ENCODE measurements at places on chromosomes 7 and 10.

- no peak for DNase-seq
Observed at GRCh38 chr7:154440651-154441050, 388.5 kb downstream of the DPP6 start.

DNA sequence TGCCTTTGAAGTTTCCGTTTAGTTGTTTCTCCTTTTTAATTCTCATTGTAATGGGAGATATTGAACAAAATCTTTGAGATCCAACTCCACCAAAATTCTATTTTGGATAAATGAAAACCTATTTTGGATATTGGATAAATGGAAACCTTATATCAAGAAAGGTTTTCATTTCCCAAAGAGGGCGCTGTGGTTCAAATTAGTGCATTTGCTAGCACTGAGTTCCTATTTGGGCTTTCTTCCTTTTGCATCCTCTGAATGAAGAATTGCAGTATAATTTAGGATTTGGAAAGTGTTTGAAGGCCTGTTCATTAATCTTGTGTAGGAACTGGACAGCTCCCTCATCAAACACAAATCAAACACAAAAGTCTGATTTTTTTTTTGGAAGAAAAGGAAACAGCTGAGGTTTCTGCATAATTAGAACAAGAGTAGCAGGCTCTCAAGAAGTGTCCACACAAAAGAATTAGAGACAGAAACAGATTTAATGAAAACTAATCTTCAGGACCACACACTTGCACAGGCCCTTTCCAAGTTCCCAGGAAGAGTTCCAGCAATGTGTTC is 80.8 kb upstream of the KLF14 start:
- DNase-seq: no peak

GRCh38 chr10:132445516-132446194 is 48.7 kb downstream of the PWWP2B start:
- DNase-seq: no peak

- DNase-seq: no peak
Observed at GRCh38 chr7:139820089-139820488, 9.0 kb upstream of the TBXAS1 start.

DNA sequence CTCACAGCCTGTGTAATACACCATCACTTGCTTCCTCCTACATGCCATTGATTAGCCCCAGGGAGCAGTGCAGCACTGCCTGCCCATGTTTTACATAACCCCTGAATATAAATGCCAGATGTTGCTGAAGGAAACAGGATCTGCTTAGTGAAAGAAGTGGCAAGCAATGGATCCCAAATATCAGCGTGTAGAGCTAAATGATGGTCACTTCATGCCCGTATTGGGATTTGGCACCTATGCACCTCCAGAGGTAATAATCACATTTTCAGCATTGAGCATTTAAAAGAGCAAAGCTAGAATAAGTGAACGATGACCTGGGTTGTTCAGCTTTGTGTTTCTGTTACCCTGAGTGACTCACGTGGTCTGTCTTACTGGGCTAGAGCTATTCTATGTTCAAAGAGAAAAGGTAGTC is at the start of gene AKR1C4:
Gene AKR1C4, plus strand, starts transcription at position 136 of the 412 bp plus-strand sequence. Its CDS starts 31 bp downstream, at position 167.
- no peak for DNase-seq

DNA sequence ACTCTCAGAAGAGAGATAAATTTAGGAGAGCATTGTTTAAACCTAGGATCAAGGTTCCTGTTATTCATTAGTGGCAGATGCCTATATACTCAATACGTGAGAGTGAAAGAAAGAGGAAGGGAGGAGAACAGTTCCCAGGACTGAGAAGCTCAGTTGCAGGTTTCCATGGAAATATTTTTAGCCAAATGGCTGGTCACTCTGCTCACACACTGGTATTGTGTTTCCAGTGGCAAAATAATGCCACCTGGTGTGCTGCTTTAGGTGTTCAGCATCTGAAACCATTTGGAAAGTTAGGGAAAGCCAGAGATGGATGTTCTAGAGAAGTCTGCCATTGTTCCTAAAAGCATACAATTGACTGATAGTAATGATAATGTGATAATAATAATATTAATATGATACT is 827.7 kb downstream of the SORCS3 start:
- DNase-seq: no peak

Measured in NCI-H1092 treated with DMSO at 0.1 percent for 48 hours (cell line).